ENCODE measurements at places on chromosomes 3 and 15.

DNA sequence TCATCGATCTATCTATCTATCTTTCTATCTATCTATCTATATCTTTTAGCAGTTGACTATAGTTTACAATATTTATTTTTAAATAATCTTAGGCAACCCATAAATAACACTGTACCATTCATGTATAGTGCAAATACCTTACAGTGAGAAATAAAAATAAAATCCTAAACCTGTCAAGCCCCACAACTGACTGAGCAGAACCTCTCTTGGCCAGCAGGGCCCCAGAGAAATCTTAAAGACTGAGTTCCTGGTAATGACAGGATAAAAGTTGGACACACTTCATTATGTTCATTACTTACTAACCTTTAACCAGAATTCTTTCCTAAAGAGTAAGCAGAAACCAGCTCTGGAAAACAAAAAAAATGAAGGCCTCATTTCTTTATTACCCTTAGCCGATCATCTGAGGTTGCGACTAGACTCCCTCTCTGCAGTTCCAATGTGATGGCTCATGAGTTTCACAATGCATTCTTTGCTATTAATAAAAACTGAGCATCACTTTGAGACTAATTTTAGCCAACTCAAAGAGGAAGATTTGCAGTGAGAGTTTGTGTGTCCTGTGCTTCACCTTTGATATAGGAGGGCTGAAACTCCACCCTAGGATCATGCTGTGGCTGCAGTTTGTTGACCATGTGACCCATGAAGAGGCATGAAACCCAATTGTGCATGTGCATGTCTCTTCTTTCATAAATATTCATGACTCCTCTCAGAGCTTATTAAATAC, 1072.0 kb downstream of the NSUN3 start:
- no peak for DNase-seq

- DNase-seq, result no peak
These were observed 72.8 kb downstream of the LRIG1 start for GRCh38 chr3:66427951-66428474.

- no peak for DNase-seq
These were observed 290.1 kb downstream of the ZIC1 start for GRCh38 chr3:147699175-147699838.

- no peak for DNase-seq
These were observed 77.1 kb downstream of the PEAK1 start for GRCh38 chr15:77342807-77343206.

DNA sequence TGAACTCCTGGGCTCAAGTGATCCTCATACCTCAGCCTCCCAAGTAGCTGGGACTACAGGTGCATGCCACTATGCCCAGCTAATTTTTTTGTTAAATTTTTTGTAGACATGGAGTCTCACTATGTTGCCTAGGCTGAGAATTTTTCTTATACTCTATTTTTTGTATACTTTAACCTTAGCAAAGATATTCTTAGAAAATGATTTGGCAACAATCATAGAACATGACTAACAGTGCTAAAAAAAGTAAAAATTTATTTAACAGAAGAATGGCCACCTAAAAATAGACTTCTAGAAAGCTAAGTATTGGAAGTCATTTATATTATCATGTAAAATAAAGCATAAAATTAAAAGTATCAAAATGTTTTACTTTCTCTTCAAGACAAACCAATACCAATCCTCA, 322.3 kb downstream of the PLCL2 start:
- no peak for DNase-seq

GRCh38 chr15:39625451-39625850, 44.6 kb downstream of the THBS1 start:
- DNase-seq, result no peak

DNA sequence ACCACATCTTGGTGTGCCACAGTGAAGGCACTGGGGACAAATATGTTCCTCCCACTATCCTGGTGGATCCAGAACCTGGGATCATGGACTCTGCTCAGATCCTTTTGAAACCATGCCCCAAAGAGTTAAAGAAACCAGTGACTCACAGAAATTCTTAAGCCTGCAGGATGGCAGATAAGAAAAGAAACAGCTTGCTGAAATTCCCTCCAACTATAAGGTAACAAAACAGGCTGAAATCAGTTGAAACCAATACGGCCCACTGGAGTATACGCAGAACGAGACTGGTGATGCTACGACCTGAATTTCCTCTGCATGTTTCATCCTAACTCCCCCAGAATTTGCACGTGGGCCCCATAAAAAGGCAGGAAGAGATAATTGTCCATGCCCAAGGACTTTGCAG, 209.6 kb downstream of the TJP1 start:
- no peak for DNase-seq

GRCh38 chr15:36334059-36334458, 245.4 kb upstream of the CDIN1 start:
- no peak for DNase-seq

- DNase-seq, result no peak
These were observed 289.1 kb upstream of the MCTP2 start for GRCh38 chr15:93942269-93942694.

- no peak for DNase-seq
These were observed 544.7 kb upstream of the ROBO2 start for GRCh38 chr3:76495216-76495615.

GRCh38 chr3:7436542-7436941, 575.6 kb downstream of the GRM7 start:
- no peak for DNase-seq

DNA sequence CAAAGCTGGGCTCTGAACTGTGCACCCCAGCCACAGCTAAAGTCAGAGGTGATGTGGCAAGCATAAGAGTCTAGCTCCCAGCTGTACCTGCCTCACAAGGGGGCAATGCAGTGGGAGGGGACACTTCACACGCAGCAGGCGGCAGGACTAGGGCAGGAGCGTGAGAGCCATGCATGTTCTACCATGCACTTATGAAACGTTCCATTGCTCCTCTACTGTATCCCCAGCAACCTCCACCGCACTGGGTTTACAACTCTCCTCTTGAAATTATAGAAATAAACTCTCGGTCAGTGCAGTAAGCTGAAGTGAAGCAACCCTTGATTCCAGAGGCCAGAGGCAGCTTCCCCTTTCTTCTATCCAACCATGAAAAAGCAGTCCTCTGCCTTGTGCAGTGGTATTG, 298.6 kb upstream of the STT3B start:
- no peak for DNase-seq

DNA sequence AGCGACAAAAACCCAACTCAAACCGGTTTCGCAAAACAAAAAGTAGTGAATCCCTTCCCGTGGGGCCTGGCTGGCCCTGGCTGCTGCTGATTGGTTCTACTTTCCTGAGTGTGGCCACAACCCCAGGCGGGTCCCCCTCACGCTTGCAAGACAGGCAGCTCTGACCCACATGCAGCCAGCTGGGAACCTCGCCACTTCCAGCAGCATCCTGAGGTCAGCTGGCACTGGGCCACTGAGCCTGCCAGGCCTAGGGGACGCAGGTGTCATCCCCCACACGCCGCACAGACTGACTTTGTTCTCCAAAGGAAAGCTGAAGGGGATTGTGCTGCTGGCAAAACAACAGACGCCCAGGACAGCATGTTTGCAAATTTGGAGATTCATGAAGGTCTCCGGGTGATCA, 111.1 kb downstream of the TPRA1 start:
- no peak for DNase-seq

DNA sequence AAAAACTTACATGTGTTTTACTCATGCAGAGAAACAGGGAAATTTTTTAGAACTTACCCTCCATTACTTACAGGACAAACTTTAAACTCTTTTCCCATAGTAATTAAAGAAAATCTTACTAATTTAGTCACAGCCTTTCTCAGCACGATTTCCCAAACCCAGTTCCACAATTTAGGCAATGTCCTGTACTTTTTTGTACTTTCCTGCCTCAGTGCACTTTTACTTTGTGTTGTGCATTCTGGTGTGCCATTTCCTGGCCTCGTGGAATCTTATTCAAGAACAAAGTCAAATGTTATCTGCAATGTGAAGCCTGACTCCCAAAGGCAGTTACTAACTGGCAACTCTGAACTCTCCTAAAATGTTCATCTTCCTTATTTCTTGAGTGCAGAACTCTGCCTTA, 1.9 kb downstream of the SLC33A1 start:
- no peak for DNase-seq

DNA sequence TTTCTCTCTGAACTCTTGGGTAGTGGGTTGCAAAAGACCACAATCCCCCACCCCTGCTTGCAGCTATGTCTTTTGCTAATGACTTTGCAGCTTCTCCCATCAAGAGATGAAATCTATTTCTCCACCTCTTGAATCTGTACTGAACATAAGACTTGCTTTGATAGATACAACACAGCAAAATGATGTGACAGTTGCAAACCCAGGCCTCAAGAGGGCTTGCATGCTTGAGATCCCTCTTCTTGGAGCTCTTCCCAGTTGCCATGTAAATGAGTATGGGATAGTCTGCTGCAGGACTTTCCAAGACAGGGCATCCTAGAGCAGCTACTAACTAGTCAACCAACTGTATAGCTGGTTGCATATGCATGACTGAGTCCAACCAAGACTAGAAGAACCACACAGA, 783.6 kb downstream of the PDCD6IP start:
- no peak for DNase-seq

DNA sequence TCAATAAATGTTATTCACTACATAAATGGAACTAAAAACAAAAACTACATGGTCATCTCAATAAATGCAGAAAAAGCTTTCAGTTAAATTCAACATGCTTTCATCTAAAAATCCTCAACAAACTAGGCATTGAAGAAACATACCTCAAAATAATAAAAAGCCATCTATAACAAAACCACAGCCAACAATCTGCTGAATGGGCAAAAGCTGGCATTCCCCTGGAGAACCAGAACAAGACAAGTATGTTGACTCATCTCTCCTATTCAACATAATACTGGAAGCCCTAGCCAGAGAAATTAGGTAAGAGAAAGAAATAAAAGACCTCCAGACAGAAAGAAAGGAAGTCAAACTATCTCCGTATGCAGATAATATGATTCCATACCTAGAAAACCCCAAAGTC, 759.9 kb downstream of the EPHA3 start:
- DNase-seq, result no peak

- no peak for DNase-seq
These were observed 138.5 kb upstream of the ANKRD28 start for GRCh38 chr3:15936312-15936711.

DNA sequence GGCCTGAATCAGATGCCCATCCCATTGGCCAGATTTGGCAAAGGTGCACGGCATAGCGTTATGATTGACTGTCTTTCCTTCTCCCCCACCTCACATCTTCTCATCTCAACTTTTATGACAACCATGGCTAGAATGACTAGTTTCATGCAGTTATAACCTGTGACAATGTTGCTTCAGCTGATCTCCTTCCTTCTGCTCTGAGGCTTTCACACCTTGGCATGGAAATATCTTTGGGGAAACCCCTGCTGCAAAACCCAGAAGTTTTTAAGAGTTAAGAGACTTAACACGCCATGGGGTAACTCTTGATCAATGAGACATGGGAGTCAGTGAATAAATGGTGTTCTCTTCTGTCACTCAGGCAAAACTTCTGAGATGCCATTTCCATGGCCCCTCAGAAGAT, 290.7 kb upstream of the MDFIC2 start:
- DNase-seq, result no peak

GRCh38 chr15:87871258-87871681, 385.3 kb downstream of the NTRK3 start:
- no peak for DNase-seq

Data from glomerular endothelial cell (primary cell).